Natural killer cell (primary cell): ENCODE measurements at places on chromosomes 1 and 21. TPM values are rescaled to one million over a fixed set of nuclear protein-coding genes. Genes with fewer than 3 reads are reported as not detected.

GRCh38 chr1:119968068-119968492 lies 71.8 kb upstream of the ADAM30 start:
- peak; percentile 84 for DNase-seq
- no peak overlapping the region for H3K4me3 ChIP-seq
- no peaks in the 10 kb centered on the region for H3K27me3 ChIP-seq
- H3K36me3 ChIP-seq: peaks cover 57% of the 10 kb centered on the region
- no peak overlapping the region for H3K27ac ChIP-seq
- H3K4me1 ChIP-seq: peaks cover 3% of the 10 kb centered on the region

GRCh38 chr1:215273838-215274516 lies 191.4 kb downstream of the KCNK2 start:
- no peaks in the 10 kb centered on the region for H3K27me3 ChIP-seq
- no peak overlapping the region for H3K27ac ChIP-seq
- no peak overlapping the region for H3K4me3 ChIP-seq

GRCh38 chr1:89657886-89658285 lies 25.0 kb downstream of the LRRC8C start:
- peak overlapping the region; percentile 35 for H3K27ac ChIP-seq
- H3K4me1 ChIP-seq: peaks cover 14% of the 10 kb centered on the region
- no peaks in the 10 kb centered on the region for H3K36me3 ChIP-seq

GRCh38 chr1:147245586-147246021 lies 3.1 kb downstream of the CHD1L start:
- H3K36me3 ChIP-seq: no peaks in the 10 kb centered on the region
- peaks cover 8% of the 10 kb centered on the region for H3K4me1 ChIP-seq
- H3K4me3 ChIP-seq: no peak overlapping the region
- H3K27ac ChIP-seq: no peak overlapping the region
- H3K27me3 ChIP-seq: no peaks in the 10 kb centered on the region

- no peak overlapping the region for H3K4me3 ChIP-seq
- no peaks in the 10 kb centered on the region for H3K4me1 ChIP-seq
- H3K27ac ChIP-seq: no peak overlapping the region
- no peaks in the 10 kb centered on the region for H3K27me3 ChIP-seq
- DNase-seq: no peak
Measured at GRCh38 chr21:32119811-32120210, 159.0 kb downstream of the MIS18A start.

- peak overlapping the region; percentile 91 for H3K4me3 ChIP-seq
- peak overlapping the region; percentile 94 for H3K27ac ChIP-seq
- DNase-seq: no peak
- H3K4me1 ChIP-seq: peaks cover 31% of the 10 kb centered on the region
- H3K36me3 ChIP-seq: no peaks in the 10 kb centered on the region
Measured at GRCh38 chr1:32014948-32015273, 1.2 kb downstream of the KHDRBS1 start.

DNA sequence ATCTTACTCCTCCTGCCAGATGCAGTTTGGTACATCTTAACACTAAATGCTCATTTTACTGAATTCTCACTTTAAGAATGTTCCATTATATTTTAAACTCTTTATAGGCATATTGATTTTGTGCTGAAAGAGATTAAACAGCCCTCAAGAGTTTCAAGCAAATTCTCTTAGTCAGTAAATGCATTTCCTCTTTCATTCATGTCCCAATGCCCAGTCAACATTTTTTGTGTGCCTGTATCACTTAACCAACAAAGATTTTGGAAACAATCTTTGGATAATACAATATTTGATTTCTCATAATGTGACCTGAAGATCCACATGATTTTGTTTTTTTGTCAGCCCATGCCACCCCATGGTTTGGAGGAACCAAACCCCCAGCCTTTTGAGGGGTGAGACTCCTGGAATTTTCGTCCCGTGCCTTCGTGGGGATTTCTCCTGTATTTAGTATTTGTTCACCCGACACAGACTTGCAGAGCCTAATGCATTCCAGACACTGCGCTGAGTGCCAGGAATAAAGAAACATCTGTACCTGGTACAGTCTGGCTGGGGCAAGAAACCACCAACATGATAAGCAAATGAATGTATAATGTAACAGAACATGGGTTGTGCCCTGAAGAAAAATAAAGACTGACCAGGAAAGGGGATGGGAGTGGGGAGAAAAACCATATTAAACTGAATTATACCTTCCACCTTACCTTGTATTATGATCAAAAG lies 47.1 kb upstream of the ETS2 start:
- H3K27me3 ChIP-seq: no peaks in the 10 kb centered on the region
- no peak for DNase-seq
- no peak overlapping the region for H3K27ac ChIP-seq
- H3K36me3 ChIP-seq: no peaks in the 10 kb centered on the region
- no peak overlapping the region for H3K4me3 ChIP-seq
- no peaks in the 10 kb centered on the region for H3K4me1 ChIP-seq

GRCh38 chr1:175314300-175314699 lies 121.7 kb upstream of the KIAA0040 start:
- H3K27me3 ChIP-seq: no peaks in the 10 kb centered on the region
- H3K27ac ChIP-seq: no peak overlapping the region
- H3K4me3 ChIP-seq: no peak overlapping the region
- DNase-seq: no peak
- no peaks in the 10 kb centered on the region for H3K4me1 ChIP-seq

KANK4 gene
- not detected for total RNA-seq

TAF1A gene
- 5.2 TPM for total RNA-seq
